ENCODE measurements at places on chromosomes 12 and 14. TPM values are rescaled to one million over a fixed set of nuclear protein-coding genes. Genes with fewer than 3 reads are reported as not detected.

DNA sequence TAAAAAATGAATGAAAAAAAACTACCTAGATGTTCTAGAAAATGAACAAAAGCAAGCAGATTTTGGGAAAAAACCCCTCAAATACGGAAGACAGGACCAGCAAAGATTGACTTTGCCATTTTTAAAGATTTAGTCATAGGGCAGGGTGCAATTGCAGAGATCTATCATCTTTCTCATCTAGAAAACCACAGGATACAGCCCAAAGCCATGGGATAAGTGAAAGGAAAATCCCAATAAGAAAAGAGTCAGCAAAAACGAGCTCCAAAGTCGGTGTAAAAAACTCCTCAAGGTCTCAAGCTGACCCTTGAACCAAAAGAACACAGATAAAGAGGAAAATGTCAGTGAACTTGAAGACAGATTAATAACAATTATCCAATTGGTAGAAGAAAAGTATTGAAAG, 28.0 kb downstream of the CEP290 start:
- DNase-seq: no peak

SIX4 gene
- 1.3 TPM for total RNA-seq

DNA sequence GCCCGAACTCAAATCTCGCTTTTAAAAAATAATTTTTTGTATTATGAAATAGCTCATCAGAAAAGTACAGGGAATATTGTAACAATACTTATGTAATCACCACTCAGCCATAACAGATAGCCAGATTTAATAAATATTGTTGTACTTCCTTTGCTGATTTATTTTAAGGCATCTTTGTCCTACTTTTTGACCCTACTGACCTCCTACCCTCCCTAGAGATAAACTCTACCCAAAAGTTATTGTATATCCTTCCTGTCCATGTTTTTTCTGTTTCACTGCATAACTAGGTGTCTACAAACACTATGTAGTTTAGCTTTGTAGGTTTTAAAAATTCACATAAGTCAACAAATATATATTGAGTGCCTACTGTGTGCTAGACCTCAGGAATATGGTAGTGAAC, 25.1 kb downstream of the SOCS2 start:
- no peak for DNase-seq

TPH2 gene
- total RNA-seq: 1.00 TPM

DNA sequence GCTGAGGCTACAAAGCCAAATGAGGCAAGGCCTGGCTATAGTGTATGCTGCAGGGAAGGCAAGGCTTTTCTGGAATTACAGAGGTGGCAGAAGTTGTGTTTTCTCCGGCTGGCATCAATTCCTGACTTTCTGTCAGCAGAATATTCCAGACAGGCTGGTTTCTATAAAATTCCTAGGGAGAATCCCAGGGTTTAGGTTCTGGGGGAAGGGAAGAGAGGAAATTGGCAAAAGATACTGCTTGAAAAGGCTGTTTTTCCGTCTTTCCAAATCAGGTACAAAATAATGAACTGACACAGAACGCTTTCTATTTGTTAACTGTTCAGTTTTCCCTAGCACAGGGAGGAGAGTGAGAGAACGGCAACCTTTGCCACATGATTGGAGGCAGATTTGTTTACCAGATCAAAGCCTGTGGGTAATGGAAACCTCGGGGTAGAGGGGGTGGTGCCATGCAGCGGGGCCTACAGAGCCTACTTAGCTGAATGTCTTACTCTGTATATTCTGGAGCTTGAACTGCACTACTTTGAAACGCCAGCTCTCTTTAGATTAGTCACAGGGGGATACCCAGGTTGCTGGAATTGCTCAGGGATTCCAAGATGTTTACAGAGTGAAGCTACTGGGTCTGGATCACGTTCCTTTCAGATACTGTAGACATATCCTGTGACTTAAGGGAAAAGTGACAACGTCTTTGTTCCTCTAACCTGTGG, 65.8 kb upstream of the DACT1 start:
- no peak for DNase-seq

DNA sequence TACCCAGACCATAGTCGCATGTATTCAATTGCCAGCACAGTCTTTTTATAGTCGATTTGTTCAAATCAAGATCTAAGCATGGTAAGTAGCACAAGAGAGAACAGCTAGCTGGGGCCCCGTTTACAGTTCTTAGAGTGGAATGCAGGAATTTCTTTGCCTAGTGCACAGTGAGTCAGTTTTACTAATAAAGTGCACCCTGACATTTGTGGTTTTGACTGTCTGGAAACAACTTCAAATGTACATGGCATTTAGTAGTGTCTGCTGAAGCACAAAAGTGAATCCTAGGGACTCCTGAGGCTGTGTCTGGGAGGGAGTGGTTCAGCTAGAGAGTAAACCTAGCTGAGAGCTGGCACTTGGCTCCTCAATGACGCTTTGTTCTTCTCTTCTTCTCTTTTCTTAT, 64.9 kb downstream of the TMX1 start:
- no peak for DNase-seq

- DNase-seq: no peak
These were observed 32.4 kb downstream of the DENND5B start for GRCh38 chr12:31558521-31558920.

DNA sequence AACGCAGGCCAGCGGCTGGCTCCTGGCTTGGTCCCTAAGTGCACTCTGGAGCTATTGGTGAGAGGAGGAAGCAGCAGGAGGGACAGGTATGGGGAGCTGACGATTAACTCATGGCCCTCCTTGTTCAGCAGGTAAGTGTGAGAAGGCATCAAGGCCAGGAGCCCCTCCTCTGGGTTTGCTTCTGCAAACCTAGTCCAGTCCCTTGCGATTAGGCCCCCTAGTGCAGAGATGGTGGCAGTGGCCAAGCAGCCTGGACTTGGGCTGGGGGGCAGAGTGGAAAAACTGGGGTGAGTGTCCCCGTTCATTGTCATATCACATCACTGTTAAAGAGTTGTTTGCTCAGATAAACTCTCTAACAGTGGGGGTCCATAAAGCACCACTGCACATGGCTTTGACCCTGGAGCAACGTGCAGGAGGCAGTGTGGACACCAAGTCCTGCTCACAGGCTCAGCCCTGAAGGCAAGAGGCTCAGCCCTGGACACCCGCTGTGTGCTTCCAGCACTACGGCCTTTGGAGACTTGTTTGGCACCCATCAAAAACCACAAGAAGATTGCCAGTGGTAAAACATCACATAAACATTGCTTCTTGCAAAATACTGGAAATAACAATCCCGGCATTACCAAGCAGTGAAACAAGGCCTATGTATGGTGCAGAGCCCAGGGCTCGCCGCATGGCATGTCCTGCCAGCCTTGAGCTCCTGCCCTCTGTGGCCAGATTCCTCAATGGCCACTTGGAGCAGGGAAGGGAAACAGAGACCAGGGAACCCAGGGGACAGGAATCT, 184.3 kb upstream of the RTL1 start:
- no peak for DNase-seq

- no peak for DNase-seq
These were observed 71.8 kb upstream of the GZMB start for GRCh38 chr14:24705840-24706239.

SLC15A4 gene
- 48.1 TPM for total RNA-seq

- no peak for DNase-seq
These were observed 8.7 kb upstream of the MEG3 start for GRCh38 chr14:100816950-100817901.

DNA sequence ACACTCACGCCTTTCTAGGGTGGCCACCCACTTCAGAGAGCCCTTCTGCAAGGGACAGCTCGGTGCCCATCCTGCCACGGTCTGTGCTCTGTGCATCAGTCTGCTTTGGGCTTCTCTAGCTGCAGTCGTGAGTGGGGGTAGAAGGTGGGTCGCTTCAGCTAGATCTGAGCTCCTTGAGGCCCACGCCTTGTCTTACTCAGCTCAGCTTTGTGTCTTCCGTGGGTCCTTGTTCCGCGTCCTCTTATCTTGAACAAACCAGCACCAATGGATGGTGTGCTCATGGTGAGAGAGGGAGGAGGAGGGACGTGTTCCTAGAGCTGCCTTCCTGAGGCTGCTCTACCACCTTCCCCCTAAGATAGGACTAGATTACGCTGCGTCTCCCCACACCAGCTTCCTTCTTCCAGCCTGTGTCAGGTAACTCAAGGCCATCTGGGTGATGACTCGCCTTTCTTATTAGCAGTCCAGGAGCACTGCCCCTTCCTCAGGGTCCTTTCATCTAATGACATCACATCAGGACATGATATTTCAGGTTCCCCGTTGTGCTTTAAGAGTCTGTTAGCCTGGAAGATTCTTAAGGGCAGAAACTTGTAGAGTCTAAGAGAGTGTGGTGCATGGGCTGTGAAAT, 118.8 kb downstream of the TSPAN9 start:
- DNase-seq: no peak

DNA sequence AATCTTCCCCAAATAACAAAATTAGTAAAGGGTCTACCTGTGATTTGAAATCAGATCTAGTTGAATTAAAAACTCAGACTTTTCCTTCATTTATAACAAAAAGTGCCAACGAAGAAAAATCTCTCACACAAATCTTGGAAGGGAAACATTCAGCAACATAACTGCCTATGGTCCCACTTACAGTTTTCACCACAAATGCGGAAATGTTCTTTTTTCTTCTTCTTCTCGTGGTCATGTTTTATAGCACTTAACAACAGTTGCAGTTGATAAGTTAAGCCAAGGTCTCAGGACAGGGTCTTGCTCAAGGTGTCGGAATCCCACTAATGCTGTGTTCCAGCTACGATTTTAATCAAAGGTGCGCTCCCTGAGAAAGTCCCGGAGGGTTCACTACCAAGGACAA, 10.1 kb downstream of the RNASE6 start:
- no peak for DNase-seq

GRCh38 chr12:122333142-122334087, 67.1 kb upstream of the VPS33A start:
- DNase-seq: no peak

All from cerebellum (tissue), 4 donors.